Uterus (tissue), 4 donors: ENCODE measurements at places on chromosomes 2 and 18. TPM values are rescaled to one million over a fixed set of nuclear protein-coding genes. Genes with fewer than 3 reads are reported as not detected.

MDH1B gene
- 1.3 TPM for total RNA-seq

GRCh38 chr2:196337208-196337953, 166.0 kb upstream of the STK17B start:
- no peak overlapping the region for H3K4me3 ChIP-seq
- H3K27ac ChIP-seq, result no peak overlapping the region
- no peaks in the 10 kb centered on the region for H3K36me3 ChIP-seq
- DNase-seq, result no peak
- H3K4me1 ChIP-seq, result no peaks in the 10 kb centered on the region

NUP35 gene
- 32.8 TPM for total RNA-seq

DNA sequence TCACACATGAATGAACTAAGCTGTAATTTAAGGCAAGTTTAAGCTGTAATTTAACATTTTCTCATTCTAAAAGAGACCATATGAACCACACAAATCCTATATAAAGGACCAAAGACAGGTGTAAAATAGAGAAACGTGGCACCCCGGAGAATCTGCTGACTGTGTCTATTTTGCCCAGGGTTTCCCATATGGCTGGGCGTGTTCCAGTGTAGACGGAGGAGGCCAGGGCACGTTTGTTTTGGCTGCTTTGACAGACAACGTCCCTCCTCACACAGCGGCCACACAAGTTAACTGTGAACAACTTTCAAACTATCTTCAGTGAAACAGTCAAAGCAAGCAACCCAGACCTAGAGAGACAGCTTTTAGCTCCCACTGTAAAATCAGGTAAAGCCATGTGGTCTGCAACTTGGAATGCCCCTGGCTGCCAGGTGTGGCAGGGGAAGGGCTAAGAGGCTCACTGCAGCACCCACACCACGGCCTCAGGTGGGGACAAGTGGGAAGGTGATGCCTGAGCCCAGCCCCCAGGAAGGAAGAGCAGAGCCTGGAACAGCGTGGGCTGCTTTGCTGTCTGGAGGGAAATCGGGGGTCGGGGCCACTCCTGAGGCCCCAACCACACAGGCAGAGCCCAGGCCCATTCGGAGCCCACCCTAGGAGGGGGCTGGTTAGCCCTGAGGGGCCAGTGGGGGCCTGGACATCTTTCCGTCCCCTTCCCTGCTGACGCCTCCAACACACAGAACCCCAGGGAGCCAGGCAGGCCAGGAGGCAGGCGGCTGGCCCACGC, 40.7 kb downstream of the SLC66A2 start:
- H3K4me1 ChIP-seq, result no peaks in the 10 kb centered on the region
- H3K27ac ChIP-seq, result no peak overlapping the region
- DNase-seq, result no peak

CHAC2 gene
- total RNA-seq, result 5.3 TPM

- no peaks in the 10 kb centered on the region for H3K4me1 ChIP-seq
- H3K27me3 ChIP-seq, result no peaks in the 10 kb centered on the region
- H3K4me3 ChIP-seq, result no peak overlapping the region
- no peak for DNase-seq
These were observed 3.7 kb upstream of the SERTAD2 start for GRCh38 chr2:64657411-64657810.

DNA sequence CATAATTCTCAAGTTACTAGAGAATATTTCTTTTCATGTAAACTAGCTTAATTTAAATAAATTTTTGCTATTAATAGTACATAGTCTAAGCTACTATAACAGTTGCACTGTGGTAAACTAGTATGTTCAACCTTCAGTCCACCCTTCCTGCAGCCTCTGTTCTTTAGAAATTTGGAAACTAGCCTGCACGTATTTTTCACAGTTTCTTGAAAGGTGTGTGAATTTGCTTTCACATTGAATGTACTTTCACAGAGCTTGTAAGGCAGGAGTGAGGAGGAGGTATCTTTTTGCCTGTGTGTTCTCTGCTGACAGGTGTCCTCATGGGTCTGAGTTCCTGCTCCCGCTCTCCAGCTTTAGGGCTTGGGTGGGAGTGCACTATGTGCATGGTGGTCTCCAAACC, 117.5 kb downstream of the ATP9B start:
- no peak overlapping the region for H3K4me3 ChIP-seq
- no peaks in the 10 kb centered on the region for H3K27me3 ChIP-seq
- no peaks in the 10 kb centered on the region for H3K4me1 ChIP-seq
- no peak overlapping the region for H3K27ac ChIP-seq
- H3K36me3 ChIP-seq, result no peaks in the 10 kb centered on the region

DNAH6 gene
- 3.1 TPM for total RNA-seq

DNA sequence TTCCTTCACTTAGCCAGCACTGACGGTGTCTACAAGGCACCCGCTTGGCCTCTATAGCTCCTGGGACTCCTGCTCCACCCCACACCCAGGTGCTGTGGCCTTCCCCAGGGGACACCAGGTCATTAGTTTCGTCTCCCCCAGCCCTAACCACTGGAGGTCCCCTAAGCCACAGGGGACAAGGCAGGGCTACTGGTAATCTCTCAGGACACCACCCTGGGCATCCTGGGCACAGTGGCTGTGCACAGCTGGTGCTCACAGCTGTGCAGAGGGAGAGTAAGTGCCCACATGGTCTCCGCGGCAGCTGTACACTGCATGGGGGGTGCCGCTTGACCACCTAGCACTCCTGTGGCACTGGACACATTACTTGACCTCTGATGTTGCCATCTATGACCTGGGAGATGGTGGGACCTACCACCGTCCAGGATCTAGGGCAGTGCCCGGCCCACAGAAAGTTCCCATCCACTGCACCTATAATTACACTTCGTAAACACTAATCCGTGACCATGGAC, 134.0 kb downstream of the HDAC4 start:
- no peaks in the 10 kb centered on the region for H3K27me3 ChIP-seq
- peaks cover 3% of the 10 kb centered on the region for H3K4me1 ChIP-seq
- H3K36me3 ChIP-seq, result no peaks in the 10 kb centered on the region

PLEK gene
- 1.8 TPM for total RNA-seq

- no peaks in the 10 kb centered on the region for H3K27me3 ChIP-seq
- no peak overlapping the region for H3K4me3 ChIP-seq
- no peaks in the 10 kb centered on the region for H3K4me1 ChIP-seq
- no peak overlapping the region for H3K27ac ChIP-seq
These were observed 81.0 kb downstream of the APLF start for GRCh38 chr2:68548396-68548795.

DNA sequence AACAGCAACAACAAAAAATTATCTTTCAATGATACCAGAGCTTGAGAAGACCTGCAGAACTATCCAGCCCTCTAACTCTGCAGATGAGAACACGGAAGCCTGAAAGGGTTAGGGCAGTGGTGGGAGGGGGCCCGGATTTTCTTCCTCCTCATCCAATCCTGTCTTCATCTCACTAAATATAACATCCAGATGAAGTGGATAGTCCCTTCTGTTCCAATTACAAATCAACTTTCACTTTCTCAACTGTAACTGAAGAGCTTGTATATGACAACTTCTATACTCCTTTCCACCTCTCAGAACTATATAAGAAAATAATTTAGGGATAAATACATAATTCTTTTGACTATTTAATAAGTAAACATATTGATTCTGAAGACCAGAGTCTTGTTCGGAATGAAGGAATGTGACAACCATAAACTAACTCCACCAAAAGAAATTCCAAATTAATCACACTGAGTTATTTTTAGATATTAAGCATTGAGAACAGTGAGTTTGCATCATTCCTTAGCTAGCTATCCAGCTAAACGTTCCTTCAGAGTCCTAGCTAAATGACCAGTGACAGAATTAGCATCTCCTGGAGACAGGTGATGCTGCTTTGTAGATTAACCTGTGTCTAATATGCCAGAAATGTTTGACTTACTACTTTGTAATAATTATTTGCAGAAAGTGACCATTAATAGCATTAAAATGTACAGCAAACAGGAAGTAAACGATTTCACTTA, 32.7 kb downstream of the SFT2D3 start:
- no peaks in the 10 kb centered on the region for H3K4me1 ChIP-seq
- no peak overlapping the region for H3K4me3 ChIP-seq
- no peaks in the 10 kb centered on the region for H3K36me3 ChIP-seq
- H3K27ac ChIP-seq, result no peak overlapping the region
- no peaks in the 10 kb centered on the region for H3K27me3 ChIP-seq

- no peak for DNase-seq
- H3K4me3 ChIP-seq, result no peak overlapping the region
- no peaks in the 10 kb centered on the region for H3K36me3 ChIP-seq
- H3K27ac ChIP-seq, result no peak overlapping the region
- no peaks in the 10 kb centered on the region for H3K27me3 ChIP-seq
These were observed 250.9 kb downstream of the EXOC6B start for GRCh38 chr2:72574886-72575285.

ABI2 gene
- 62.0 TPM for total RNA-seq

GAD1 gene
- total RNA-seq, result not detected

DNA sequence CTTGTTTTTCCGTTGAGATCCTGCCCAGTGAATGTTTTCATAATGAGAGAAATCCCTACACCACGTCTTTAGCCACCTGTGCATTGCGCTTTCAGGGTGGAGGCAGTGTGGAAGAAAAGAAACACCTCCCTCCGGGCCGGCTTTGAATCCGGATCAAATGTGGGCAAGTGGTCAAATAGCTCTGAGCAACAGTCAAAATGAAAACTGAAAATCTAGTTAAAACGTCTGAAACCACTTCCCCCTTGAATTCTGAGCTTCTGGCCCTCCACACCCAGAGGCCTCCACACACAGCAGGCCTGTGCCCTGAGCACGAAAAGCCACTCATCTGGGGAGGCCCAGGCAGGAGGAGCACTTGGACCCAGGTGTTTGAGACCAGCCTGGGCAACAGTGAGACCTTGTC, 263.6 kb upstream of the SALL3 start:
- H3K27ac ChIP-seq, result no peak overlapping the region
- H3K4me3 ChIP-seq, result no peak overlapping the region
- no peaks in the 10 kb centered on the region for H3K36me3 ChIP-seq
- no peaks in the 10 kb centered on the region for H3K27me3 ChIP-seq

DNA sequence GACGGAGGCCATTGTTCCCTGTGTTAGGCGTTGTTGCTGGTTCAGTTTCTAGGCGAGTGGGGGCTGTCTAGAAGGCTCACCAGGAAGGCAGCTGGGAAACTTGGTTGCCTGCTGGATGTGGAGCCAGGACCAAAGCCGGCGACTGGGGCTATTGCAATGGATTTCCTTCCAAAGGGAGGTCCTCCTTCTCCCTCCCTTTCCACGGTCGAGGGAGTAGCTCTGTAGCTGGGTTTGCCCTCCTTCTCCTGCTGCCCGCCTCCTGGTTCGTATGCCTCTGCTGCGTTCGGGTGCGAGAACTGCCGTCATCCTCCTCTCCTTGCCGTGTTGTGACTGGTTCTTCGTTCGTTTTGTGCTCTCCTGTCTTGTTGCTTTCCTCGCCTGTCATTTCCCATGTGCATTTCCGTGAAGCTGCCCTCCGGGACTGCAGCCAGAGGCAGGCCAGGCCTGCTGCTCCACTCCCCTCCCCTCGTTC, 203.4 kb downstream of the NEDD4L start:
- H3K36me3 ChIP-seq, result no peaks in the 10 kb centered on the region
- H3K27ac ChIP-seq, result peak overlapping the region; percentile 59
- H3K27me3 ChIP-seq, result no peaks in the 10 kb centered on the region
- H3K4me1 ChIP-seq, result no peaks in the 10 kb centered on the region
- H3K4me3 ChIP-seq, result peak overlapping the region; percentile 1

DNA sequence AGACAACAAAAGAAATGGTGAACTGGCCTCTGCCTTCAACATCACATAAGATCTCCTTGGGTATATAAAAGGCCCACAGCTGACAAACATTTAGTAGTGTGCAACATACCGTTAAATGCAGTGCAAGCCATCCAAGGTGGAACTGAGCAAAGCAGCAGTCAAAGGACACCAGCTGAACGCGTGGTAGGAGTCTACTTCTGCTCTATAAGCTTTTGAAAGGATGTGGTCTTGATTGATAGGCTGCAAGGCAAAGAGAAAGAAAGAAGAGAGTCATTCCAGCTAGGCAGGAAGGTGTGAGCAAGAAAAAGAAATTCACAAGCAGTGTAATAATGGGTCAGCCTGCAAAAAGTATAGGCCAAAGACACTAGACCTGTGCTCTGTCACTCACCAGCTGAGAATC, 356.3 kb downstream of the SATB2 start:
- H3K36me3 ChIP-seq, result no peaks in the 10 kb centered on the region
- H3K27ac ChIP-seq, result no peak overlapping the region
- H3K4me3 ChIP-seq, result no peak overlapping the region
- no peaks in the 10 kb centered on the region for H3K27me3 ChIP-seq
- DNase-seq, result no peak

EFR3B gene
- not detected for total RNA-seq

- no peak overlapping the region for H3K27ac ChIP-seq
- no peaks in the 10 kb centered on the region for H3K4me1 ChIP-seq
- H3K27me3 ChIP-seq, result no peaks in the 10 kb centered on the region
- no peak overlapping the region for H3K4me3 ChIP-seq
- H3K36me3 ChIP-seq, result no peaks in the 10 kb centered on the region
- no peak for DNase-seq
These were observed 157.5 kb downstream of the ZEB2 start for GRCh38 chr2:144362401-144362800.

SLC8A1 gene
- 154 TPM for total RNA-seq

SLC35F6 gene
- 8.2 TPM for total RNA-seq

GRCh38 chr18:23077493-23078256, 57.6 kb upstream of the CABLES1 start:
- DNase-seq, result no peak
- H3K27me3 ChIP-seq, result no peaks in the 10 kb centered on the region
- H3K36me3 ChIP-seq, result no peaks in the 10 kb centered on the region
- no peaks in the 10 kb centered on the region for H3K4me1 ChIP-seq

FBLN7 gene
- total RNA-seq, result 6.1 TPM

GRCh38 chr2:67716895-67717396, 319.8 kb downstream of the ETAA1 start:
- no peaks in the 10 kb centered on the region for H3K36me3 ChIP-seq
- H3K27ac ChIP-seq, result no peak overlapping the region
- H3K27me3 ChIP-seq, result no peaks in the 10 kb centered on the region
- no peak for DNase-seq

- H3K4me3 ChIP-seq, result no peak overlapping the region
- no peaks in the 10 kb centered on the region for H3K27me3 ChIP-seq
- H3K4me1 ChIP-seq, result no peaks in the 10 kb centered on the region
- no peak for DNase-seq
These were observed 56.2 kb downstream of the REEP1 start for GRCh38 chr2:86281066-86281700.

DNA sequence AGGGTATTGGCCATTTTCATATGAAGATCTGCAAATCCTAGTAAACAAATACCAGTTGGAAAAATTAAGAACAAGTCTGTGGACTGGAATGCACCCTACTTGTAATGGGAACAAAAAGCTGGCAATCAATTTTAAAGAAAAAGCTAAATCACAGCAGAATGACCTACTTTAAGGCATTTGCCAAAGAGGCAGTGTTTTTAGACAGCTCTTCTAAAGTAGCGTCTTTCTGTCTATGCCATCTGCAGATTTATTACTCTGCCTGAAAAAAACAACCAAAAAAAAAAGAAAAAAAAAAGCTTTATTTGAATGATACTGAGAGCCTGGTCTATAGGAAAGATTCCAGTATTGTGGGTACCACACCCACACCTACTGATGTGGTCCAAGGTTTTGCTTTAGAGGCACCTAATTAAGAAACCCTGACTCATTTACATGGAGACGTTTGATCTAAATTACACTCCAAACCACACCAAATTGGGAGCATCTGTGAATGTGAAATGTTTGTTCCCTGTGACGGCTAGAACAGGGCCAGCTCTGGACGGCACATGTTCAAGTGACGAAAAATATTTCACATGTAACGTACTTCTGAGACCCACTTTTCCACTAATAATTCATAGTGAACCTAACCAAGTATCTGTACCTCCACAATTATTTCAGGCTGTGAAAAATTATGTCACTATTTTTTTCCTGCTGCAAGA, 597.1 kb downstream of the ARHGAP15 start:
- no peak overlapping the region for H3K27ac ChIP-seq
- H3K27me3 ChIP-seq, result no peaks in the 10 kb centered on the region
- no peaks in the 10 kb centered on the region for H3K4me1 ChIP-seq
- H3K4me3 ChIP-seq, result no peak overlapping the region
